Activated CD4-positive, alpha-beta memory T cell treated with anti-CD3 and anti-CD28 coated beads, Interleukin-2, amount 10 ng/mL, durations not matched to agents 7 days and 5 days (primary cell): ENCODE measurements at places on chromosomes 12 and 14. TPM values are rescaled to one million over a fixed set of nuclear protein-coding genes. Genes with fewer than 3 reads are reported as not detected.

KRT77 gene
- not detected for total RNA-seq

RTL1 gene
- total RNA-seq: not detected

FAM161B gene
- 2.1 TPM for total RNA-seq

SMAGP gene
- total RNA-seq: 1.8 TPM

MUCL1 gene
- not detected for total RNA-seq

SLC6A12 gene
- not detected for total RNA-seq

COX8C gene
- not detected for total RNA-seq

LRRC9 gene
- not detected for total RNA-seq

ZNF605 gene
- total RNA-seq: 7.2 TPM
